Substantia nigra (tissue), 51 donors: ENCODE measurements at places on chromosomes 7 and 10.

DNA sequence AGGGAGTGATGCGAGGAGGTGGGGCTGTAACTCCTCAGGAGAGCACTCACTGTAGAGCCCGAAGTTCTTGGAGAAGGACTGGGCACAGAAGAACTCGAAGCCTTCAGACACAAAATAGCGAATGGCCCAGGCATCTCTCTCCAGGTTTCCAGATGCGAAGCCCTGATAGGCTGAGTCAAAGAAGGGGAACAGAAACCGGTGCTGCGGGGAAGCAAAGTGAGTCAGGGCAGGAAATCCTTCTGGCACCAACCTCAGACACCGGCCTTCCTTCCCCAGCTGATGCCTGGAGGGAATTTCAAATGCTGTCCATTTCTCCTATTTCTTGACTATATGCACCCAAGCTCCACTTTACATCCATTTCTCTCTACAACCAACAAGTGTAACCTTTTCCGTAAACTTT, 26.8 kb downstream of the GOT1 start:
- DNase-seq: no peak

DNA sequence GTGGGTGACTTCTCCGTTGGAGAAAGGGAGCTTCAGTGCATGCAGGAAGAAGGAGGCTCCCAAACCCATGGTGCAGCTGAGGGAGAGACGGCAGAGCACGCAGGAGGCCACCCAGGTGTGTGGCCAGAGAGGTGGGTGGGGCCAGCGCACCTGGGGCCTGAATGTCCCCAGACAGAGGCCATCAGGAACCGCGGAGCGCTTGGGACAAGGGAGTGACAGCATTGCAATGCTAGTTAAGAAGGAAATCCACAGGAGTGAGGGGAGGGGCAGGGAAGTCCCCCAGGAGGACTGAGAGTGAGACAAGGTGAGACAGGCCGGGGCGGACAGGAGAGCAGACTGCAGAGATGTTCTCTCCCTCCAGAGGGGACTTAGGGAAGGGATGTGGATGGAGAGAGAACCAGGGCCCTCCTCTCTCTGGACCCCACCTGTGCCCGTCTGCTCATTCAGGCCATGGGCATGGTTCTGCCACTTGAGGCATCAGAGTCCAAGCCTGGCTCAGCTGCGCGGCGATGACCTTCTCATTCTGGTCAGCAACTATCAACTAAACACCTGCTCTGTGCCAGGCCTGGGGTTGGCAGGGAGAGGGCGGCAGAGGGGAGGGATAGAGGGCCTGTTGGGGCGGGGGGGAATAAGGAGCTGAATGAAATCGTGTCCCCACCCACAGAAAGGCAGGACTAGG, 69.4 kb upstream of the COL13A1 start:
- DNase-seq: no peak

GRCh38 chr10:32922170-32922569, 35.9 kb downstream of the ITGB1 start:
- DNase-seq: no peak

DNA sequence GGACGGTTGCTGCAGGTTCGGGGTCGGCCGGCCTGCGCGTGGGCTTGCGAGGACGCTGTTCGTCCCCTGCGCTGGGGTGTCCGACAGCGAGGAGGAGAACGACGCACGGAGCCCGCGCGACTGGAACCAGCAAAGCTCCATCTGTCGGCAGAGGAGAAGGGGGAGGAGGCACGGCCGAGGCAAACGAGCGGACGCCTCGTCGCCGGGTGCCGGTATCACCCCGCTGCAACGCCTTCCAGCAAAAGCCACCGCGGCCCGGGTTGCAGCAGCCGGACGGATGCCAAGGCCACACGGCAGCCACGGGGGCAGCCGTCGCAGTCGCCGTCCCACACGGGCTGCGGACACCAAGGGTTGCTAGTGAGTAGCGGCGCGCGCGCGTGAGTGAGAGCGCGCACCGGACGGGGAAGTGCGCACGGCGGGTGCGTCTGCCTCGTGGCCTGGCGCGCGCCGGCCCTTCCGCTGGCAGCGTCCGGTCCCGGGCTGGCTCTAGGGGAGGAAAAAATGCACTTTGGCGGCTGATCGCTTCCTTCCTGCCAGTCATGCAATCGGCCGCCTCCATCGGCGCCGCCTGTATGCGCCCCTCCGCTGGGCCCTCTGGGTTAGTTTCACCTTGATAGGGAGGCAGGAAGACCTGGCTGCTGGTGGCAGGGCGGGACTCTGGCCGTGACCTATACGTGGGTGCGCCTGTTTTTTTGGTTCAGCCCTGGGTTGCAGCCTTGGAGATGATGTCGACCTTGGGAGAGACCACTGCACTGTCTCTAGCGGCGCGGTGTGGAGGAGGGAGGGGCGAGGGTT, 434 bp downstream of the STAMBPL1 start:
- DNase-seq: peak; percentile 86

DNA sequence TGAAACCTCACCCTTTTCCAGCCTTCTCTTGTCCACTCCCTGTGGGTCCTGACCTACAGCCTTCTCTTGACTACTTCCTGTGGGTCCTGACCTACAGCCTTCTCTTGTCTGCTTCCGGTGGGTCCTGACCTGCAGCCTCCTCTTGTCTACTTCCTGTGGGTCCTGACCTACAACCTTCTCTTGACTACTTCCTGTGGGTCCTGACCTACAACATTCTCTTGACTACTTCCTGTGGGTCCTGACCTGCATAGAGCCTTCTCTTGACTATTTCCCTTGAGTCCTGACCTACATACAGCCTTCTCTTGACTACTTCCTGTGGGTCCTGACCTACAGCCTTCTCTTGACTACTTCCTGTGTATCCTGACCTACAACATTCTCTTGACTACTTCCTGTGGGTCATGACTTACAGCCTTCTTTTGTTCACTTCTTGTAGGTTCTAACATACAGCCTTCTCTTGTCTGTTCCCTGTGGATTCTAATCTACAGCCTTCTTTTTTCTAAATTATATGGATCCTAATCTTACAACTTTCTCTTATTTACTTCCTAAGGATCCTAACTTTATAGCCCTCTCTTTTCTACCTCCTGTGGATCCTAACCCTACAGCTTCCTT, 36.5 kb downstream of the C10orf71 start:
- DNase-seq: no peak

- DNase-seq: no peak
Observed at GRCh38 chr10:43350686-43351085, 20.8 kb upstream of the FXYD4 start.

GRCh38 chr10:130215151-130215930, 79.2 kb downstream of the GLRX3 start:
- DNase-seq: no peak

DNA sequence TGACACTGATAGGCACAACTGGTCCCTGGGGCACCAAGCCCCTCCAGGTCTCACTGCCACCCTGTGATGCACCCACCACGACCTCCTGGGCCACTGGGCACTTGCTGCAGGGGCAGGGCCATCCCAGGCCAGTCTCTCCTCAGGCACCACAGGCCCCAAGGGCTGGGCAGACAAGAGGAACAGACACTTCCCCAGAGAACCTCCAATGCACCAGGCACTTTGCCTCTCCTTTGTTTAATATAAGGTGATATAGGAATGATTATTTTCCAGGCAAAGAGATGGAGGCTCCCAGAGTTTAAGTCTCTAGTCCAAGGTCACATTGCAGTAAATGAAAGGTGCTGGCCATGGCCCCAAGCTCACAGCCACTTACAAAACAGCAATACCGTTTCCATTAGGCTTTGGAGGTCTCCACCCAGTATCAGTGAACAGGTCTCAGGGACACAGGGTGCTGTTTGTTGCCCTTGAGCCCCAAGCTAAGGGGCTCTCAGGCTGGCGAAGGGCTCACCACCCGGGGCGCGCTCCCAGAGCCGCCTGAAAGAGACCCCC, 4.5 kb downstream of the DEPP1 start:
- DNase-seq: no peak

- no peak for DNase-seq
Observed at GRCh38 chr7:112630565-112630964, 149.8 kb downstream of the LSMEM1 start.
